CD8-positive, alpha-beta memory T cell (primary cell): ENCODE measurements at places on chromosomes 3 and 15. TPM values are rescaled to one million over a fixed set of nuclear protein-coding genes. Genes with fewer than 3 reads are reported as not detected.
A peak's percentile ranks its signal among the peaks of the same experiment; 100 is the strongest.

Gene PIK3CB
- total RNA-seq: 17.3 TPM

Gene PAQR9
- not detected for total RNA-seq

Gene SPTSSB
- total RNA-seq: not detected

Gene C3orf85
- total RNA-seq: not detected

- DNase-seq: no peak
- H3K27ac ChIP-seq: no peak overlapping the region
- no peaks in the 10 kb centered on the region for H3K27me3 ChIP-seq
- H3K4me1 ChIP-seq: no peaks in the 10 kb centered on the region
- no peaks in the 10 kb centered on the region for H3K36me3 ChIP-seq
These were observed 134.7 kb downstream of the ITPR1 start for GRCh38 chr3:4627651-4628375.

- no peak for DNase-seq
- no peak overlapping the region for H3K4me3 ChIP-seq
- H3K27ac ChIP-seq: no peak overlapping the region
- no peaks in the 10 kb centered on the region for H3K27me3 ChIP-seq
These were observed 172.1 kb upstream of the MITF start for GRCh38 chr3:69567023-69567709.

DNA sequence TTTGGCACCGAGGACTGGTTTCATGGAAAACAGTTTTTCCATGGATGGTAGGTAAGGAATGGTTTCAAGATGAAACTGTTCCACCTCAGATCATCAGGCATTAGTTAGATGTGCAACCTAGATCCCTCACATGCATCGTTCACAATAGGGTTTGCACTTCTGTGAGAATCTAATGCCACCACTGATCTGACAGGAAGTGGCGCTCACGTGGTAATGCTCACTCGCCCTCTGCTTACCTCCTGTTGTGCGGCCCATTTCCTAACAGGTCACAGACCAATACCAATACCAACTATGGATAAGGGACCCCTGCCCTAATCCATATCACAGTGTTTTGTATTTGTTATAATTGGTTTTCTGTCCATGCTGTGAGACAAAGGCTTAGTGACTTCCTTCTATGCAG, 58.9 kb downstream of the SLMAP start:
- DNase-seq: peak; percentile 55
- no peaks in the 10 kb centered on the region for H3K27me3 ChIP-seq
- no peak overlapping the region for H3K27ac ChIP-seq
- peaks cover 28% of the 10 kb centered on the region for H3K4me1 ChIP-seq

DNA sequence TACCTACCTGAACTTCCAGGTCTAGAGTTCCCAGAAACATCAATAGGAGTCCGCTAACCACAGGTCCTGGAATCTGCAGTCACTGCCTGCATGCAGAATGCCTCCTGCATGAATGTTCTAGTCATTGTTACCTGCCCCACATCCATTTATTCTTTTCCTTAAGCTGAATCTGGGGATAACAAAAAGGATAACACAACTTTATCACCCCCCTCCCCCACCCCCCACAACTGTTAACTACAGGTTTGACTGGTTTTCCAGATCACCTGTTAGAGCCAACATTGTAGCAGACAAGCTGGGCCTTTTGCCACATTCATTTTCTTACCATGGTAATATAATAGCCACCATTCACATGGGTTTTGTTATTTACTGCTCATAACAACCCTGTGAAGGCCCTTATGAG, 4.6 kb upstream of the CTSH start:
- no peak overlapping the region for H3K4me3 ChIP-seq
- H3K36me3 ChIP-seq: no peaks in the 10 kb centered on the region
- no peaks in the 10 kb centered on the region for H3K27me3 ChIP-seq
- no peak overlapping the region for H3K27ac ChIP-seq
- H3K4me1 ChIP-seq: peaks cover 2% of the 10 kb centered on the region
- DNase-seq: no peak

DNA sequence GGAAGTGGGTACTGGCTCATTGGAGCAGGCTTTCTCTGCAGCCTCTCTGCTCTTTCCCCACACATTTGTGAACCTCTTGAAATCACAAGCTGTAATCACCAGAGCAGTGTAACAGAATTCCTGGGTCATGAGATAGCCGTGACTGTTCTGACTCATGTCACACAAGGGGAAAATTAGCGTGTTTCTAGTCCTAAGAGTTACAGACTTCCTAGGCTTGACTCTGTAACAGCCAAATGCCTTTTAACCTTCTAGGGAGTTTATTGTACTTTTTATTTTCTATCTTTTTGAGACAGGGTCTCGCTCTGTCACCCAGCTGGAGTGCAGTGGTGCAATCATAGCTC, 54.7 kb upstream of the TRAK1 start:
- H3K4me3 ChIP-seq: no peak overlapping the region
- H3K4me1 ChIP-seq: no peaks in the 10 kb centered on the region
- peak overlapping the region; percentile 20 for H3K27ac ChIP-seq
- H3K27me3 ChIP-seq: no peaks in the 10 kb centered on the region
- no peaks in the 10 kb centered on the region for H3K36me3 ChIP-seq
- DNase-seq: no peak

- no peak for DNase-seq
- H3K4me1 ChIP-seq: peaks cover 58% of the 10 kb centered on the region
- H3K27me3 ChIP-seq: no peaks in the 10 kb centered on the region
- peak overlapping the region; percentile 86 for H3K4me3 ChIP-seq
- peak overlapping the region; percentile 86 for H3K27ac ChIP-seq
These were observed 429 bp downstream of the PARP9 start for GRCh38 chr3:122563717-122564025.

DNA sequence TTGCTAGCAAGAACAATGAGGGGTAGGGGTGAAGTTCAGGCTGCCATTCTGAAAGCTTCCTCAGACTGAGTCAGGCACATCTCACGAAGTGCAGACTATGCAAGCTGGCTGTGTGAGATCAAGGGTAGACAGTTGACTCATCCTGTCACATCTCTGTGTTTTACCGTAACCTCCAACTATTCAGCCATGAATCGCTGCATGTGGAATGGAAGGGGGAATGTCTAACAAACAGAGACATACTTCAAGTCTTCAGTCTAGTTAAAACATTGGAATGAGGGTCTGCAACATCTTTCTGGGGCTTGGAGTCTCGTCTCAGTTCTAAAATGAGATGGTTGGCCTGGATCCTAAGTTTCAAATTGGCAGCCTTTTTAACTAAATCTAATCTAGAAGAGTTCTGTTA, 25.9 kb downstream of the AGTR1 start:
- no peak overlapping the region for H3K4me3 ChIP-seq
- no peak for DNase-seq
- H3K4me1 ChIP-seq: no peaks in the 10 kb centered on the region
- H3K27me3 ChIP-seq: no peaks in the 10 kb centered on the region
- H3K36me3 ChIP-seq: no peaks in the 10 kb centered on the region

DNA sequence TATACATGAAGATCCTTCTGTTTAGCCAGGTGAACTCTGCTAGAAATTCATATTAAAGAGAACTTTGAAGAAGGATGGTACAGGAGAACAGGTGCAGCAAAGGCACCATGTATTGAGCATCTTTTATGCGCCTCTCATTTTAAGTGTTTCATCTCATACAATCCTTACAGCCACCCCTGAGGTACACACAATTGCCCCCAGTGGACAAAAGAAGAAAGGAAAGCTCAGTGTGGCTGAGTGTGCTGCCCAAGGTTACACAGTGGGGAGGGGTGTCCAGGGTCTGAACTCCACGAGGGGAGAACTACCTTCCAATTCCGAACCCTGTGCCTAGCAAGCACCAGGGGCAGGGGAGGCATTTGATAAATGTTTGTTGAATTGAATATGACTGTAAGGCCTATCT, 98.6 kb downstream of the MECOM start:
- H3K36me3 ChIP-seq: no peaks in the 10 kb centered on the region
- no peak overlapping the region for H3K27ac ChIP-seq
- H3K4me1 ChIP-seq: no peaks in the 10 kb centered on the region
- no peaks in the 10 kb centered on the region for H3K27me3 ChIP-seq
- H3K4me3 ChIP-seq: no peak overlapping the region

GRCh38 chr3:160968761-160969160, 136.4 kb downstream of the B3GALNT1 start:
- H3K27ac ChIP-seq: no peak overlapping the region
- no peaks in the 10 kb centered on the region for H3K27me3 ChIP-seq
- no peak for DNase-seq
- no peaks in the 10 kb centered on the region for H3K36me3 ChIP-seq
- H3K4me3 ChIP-seq: no peak overlapping the region

DNA sequence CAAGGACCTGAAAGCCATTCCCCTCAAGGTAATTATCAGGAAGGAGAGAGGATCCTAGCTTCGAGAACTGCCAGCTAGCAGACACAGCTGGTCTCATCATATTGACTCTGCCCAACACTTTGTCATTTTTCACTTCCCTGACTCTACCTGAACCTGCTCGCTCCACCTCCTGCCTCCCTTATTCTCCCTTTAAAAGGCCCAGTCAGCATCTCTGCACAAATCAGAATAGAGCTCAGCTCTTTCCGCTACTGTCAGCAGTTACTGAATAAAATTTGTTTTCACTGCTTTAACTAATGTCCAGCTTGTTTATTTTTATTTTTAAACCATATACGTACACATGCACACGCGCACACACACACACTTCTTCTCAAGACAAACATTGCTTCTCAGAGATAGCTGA, 57.2 kb upstream of the MCF2L2 start:
- no peaks in the 10 kb centered on the region for H3K36me3 ChIP-seq
- H3K4me1 ChIP-seq: no peaks in the 10 kb centered on the region
- DNase-seq: no peak
- H3K27me3 ChIP-seq: no peaks in the 10 kb centered on the region
- H3K27ac ChIP-seq: no peak overlapping the region
- no peak overlapping the region for H3K4me3 ChIP-seq

DNA sequence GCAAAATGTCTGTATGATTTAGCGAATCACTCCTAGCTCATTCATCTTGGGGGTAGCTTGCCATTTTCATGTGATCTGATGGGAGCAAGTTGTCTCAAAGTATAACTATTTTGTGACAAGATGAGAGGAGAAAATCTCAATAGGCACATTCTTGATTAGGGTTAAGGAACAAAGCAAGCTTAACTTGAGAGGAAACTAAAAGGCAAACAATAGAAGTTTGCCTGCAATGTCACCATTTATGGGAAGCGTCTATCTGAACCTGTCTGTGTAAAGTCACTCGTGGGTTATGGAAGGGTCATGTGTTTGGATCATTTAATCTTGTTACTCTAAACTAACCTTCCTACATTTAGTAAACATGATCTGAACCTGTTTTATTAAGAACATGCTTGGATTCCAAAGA, 232.5 kb downstream of the CDIN1 start:
- no peak overlapping the region for H3K4me3 ChIP-seq
- no peaks in the 10 kb centered on the region for H3K4me1 ChIP-seq
- H3K36me3 ChIP-seq: no peaks in the 10 kb centered on the region
- no peak overlapping the region for H3K27ac ChIP-seq
- no peak for DNase-seq

DNA sequence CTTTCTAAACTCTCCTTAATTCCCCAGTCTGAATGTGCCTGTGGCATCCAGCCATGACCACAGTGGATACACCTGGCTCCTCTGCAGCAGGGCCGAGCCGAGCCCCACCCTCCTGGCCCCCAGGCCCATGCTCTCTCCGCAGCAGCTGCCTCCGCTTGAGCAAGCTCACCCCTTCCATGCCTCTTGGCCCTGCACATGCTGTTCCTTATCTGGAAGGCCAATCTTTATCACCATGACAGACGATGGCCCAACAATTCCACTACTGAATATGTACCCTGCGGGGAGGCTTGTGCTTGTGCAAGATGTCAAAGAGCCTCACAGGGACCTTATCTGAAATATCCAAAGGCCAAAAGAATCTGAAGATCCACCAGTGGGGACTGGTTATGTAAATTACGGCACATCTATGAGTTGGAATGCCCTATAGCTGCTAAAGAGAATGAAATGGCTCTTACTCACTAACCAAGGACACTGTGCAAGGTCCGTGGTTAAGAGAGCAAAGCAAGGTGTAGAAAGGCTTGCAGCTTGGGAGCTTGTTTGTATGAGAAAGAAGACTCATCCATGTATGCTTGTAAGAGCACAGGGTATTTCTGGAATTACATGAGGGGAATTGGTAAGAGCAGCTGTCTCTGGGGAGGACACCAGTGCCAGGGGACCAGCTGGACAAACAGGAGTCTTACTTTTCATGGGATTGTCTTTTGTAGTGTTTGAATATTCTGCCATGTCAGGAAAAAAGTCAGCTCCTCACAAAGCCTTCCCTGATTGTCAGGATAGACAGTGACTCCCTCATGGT, 55.2 kb downstream of the WNT7A start:
- H3K36me3 ChIP-seq: no peaks in the 10 kb centered on the region
- DNase-seq: no peak
- no peak overlapping the region for H3K4me3 ChIP-seq
- H3K27ac ChIP-seq: no peak overlapping the region
- H3K4me1 ChIP-seq: no peaks in the 10 kb centered on the region

GRCh38 chr15:91491101-91491950, 362.2 kb upstream of the SLCO3A1 start:
- H3K27me3 ChIP-seq: no peaks in the 10 kb centered on the region
- no peak for DNase-seq

DNA sequence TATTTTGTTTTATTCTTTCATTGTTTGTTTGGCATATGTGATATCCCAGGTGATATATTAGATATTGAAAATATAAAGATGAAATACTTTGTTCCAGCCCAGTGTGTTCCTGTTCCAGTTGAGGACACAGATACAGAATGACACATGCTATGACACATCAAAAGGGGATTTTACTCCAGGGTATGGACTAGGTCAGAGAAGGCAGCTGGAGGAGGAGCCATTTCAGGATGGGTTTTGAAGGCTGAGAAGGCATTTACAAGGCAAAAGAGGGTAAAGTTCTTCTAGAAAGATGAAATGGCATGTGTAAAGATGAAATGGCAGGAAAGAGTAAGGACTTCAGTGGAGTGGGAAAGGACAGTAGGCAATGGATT, 163.8 kb downstream of the ZIC1 start:
- no peak overlapping the region for H3K4me3 ChIP-seq
- H3K27ac ChIP-seq: no peak overlapping the region
- no peaks in the 10 kb centered on the region for H3K27me3 ChIP-seq
- no peaks in the 10 kb centered on the region for H3K4me1 ChIP-seq
- no peaks in the 10 kb centered on the region for H3K36me3 ChIP-seq
- no peak for DNase-seq

- no peak overlapping the region for H3K27ac ChIP-seq
- H3K36me3 ChIP-seq: no peaks in the 10 kb centered on the region
- H3K27me3 ChIP-seq: no peaks in the 10 kb centered on the region
- no peak overlapping the region for H3K4me3 ChIP-seq
- DNase-seq: no peak
These were observed 272.0 kb downstream of the OCA2 start for GRCh38 chr15:27826902-27827714.

GRCh38 chr3:12993517-12994356, 79.5 kb downstream of the IQSEC1 start:
- peak overlapping the region; percentile 78 for H3K27ac ChIP-seq
- DNase-seq: no peak
- H3K4me1 ChIP-seq: peaks cover 47% of the 10 kb centered on the region
- H3K27me3 ChIP-seq: no peaks in the 10 kb centered on the region
- peaks cover 4% of the 10 kb centered on the region for H3K36me3 ChIP-seq
- H3K4me3 ChIP-seq: peak overlapping the region; percentile 93
